ENCODE measurements at places on chromosomes 4 and X. TPM values are rescaled to one million over a fixed set of nuclear protein-coding genes. Genes with fewer than 3 reads are reported as not detected.

GRCh38 chr4:185209031-185209851, at the start of gene SNX25:
TSS of gene SNX25 (plus strand) at chr4:185209598. CDS start at chr4:185209827, 229 bp downstream.
- DNase-seq, result peak; percentile 95

- no peak for DNase-seq
Observed at GRCh38 chrX:41289095-41289494, 44.9 kb upstream of the DDX3X start.

DNA sequence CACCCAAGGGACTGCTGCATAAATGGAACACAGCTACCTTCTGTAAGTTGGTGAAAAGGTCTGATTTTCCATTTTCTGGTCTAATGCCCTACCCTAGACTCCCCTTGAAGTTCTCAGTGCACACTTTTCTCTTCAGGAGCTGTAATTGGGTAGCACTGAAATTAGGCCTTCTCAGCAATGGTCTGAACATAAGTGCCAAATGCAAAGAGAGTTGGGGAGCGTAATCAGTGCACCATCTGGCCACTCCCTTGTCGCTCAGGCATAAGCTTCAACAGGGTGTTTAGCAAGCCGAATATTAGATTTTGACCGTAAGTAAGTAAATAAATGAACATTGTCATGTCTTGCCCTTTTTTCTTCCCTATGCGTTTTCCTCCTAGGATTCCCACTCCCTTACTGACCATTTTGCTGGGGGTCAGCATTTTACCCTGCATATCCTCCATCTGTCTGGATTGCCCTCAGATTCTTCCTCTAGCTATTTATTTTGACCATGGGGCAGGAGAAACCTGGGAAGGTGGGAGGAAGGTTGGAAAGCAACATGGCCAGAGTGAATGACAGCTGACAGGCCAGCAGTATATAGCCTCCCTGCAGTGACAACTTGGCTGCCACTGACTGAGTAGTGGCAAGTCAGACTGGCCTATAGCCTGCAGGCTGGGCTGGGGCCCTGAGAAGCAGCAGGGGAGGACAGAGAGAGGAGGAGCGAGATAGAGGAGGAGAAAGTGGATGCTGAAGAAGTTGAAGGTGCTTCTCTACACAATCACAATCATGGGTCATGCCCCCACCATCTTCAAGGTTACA, 2.7 kb downstream of the NHSL2 start:
- no peak for DNase-seq

DNA sequence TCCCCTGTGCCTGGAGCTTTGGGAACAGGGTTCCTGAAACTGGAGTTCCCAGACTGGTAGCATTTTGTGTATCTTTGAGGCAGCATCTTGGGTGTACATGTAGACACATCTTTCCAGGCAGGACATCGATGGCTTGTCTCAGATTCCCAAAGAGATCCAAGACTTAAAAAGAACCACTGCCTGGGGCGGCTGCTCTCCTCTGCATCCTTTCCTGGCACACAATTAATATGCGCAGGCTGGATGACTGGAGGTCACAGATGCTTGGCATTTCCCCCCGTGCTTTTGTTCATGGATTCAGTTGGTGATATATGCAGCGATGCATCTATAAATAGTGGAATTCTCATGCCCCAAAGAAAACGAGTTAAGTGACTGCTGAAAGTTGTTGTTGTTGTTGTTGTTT, 80.5 kb downstream of the CLDN34 start:
- no peak for DNase-seq

DNA sequence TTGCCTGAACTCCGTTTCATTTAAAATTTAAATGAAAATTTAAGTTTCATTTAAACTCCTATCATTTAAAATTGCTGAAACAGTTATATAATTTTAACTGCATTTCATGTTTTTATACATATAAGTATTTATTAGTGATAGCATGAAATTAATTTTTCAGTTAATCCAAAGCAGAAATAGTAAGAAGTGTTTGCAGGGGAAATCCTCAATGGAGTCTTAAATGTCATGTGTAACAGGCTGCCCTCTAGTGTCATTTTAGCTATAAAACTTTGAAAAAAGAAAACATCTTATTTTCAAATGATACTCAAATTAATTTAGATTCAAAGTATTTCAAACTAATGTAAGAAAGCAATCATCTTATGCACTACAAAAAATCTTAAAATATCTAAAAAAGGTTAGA, 27.2 kb downstream of the TAPT1 start:
- peak; percentile 40 for DNase-seq

DNA sequence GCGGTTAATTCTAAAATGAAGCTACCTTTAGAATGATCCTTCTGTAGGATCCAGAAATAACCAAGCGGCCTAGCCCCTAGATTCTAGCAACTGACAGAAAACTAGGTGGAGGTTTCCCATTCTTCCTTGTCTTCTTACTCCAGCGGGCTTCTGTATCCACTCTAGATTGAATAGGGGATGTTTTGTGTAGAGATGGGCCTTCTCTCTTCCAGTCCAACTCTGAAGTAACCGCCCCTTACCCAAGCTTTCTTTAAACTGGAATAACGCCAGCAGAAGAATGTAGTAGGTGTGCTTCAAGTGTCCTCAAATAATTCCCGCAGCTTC, 386 bp upstream of the TMEM184C start:
- no peak for DNase-seq

GRCh38 chr4:56986952-56987351, 8.3 kb downstream of the POLR2B start:
- DNase-seq, result no peak

- no peak for DNase-seq
Observed at GRCh38 chr4:3330707-3331106, 37.9 kb downstream of the RGS12 start.

GRCh38 chr4:47855350-47855749, 17.5 kb upstream of the CORIN start:
- DNase-seq, result no peak

GRCh38 chr4:109703664-109704361, 568 bp upstream of the CASP6 start:
- DNase-seq, result peak; percentile 12

DNA sequence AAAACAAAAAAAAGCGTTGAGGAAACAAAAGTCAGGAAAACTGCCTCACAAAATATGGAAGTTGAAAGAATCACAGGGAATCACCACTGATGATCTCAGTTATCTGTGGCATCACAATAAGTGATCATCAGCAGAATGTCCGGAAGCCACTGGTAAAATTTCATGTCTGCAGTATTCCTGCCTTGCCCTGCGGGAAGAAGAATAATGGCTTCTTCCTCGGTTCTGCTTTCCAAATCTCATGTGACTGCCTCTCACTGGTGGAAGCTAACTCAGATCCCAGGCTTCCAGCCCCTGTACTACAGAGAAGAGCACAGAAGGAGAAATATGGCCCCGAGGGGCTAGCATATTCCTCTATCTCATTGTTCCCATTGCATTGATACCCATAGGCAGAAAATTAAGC, 12.7 kb upstream of the ZNF330 start:
- no peak for DNase-seq

DNA sequence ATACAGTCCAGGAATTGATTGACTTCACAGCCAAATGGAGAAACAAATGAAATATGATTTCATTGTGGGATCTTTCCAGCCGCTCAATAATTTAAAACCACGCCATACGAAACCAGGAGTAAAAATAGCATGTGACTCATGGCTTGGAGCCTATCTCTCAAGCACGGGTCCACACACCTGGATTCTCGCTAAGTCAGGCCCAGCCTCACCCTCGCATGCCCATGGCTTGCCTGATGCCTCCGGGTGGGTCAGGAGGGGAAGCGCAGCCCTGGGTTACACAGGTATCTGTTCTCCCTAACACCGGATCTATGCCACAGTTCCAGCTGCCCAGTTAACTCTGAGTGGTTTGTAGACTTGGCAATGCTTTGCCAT, 5.6 kb upstream of the ABLIM2 start:
- no peak for DNase-seq

- DNase-seq, result no peak
Observed at GRCh38 chr4:106494066-106494465, 125.5 kb upstream of the GIMD1 start.

- no peak for DNase-seq
Observed at GRCh38 chr4:81021981-81022380, 8.5 kb upstream of the BMP3 start.

- no peak for DNase-seq
Observed at GRCh38 chr4:136731025-136731424, 801.3 kb downstream of the PCDH18 start.

DNA sequence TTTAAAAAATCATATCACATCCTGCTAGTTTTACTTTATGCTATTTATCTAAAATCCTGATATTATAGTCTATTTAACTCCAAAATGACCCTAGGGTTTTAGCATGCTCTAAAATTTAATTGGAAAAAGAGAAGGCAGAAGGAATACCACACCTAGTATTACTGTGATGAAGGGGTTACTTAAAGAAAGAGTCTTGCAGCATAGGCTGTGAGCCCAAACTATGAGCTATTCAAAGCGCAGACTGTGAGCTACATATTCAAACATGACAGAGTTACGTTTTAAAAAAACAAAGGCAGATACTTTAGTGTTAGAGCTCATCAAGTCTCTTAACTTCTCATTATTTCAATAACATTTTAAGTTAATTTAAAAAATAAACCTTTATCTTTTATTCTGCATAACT, 247.7 kb upstream of the ETNPPL start:
- no peak for DNase-seq

DNA sequence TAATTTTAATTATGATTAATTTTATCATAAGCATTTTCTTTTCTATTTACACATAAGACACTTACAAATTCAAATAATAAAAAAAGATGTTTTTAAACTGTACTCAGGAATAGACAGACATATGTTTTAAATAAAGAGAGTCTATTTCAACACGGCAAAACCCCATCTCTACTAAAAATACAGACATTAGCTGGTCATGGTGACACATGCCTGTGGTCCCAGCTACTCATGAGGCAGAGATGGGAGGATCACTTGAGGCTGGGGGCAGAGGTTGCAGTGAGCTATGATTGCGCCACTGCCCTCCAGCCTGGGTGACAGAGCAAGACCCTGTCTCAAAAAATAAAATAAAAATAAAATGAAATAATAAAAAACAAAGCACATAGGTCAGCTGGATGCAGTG, 14.8 kb downstream of the FAM9B start:
- DNase-seq, result no peak

DNA sequence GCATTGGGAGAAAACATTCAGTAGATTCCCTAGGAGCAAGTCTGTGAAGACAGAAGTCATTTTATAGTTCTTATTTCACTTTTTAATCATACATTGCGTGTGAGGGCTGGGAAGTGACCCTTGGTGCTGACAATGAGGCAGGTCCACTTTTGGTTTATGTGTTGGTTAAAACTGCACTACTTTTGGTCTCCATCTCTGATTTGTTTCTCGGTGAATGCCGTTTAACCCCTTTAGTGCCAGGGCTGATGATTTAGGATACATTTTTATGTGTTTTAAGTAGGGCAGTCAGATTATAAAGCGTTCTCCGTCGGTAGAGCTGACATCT, 110.4 kb downstream of the AFF1 start:
- no peak for DNase-seq

- DNase-seq, result no peak
Observed at GRCh38 chr4:116636917-116637316, 448.5 kb downstream of the TRAM1L1 start.

GRCh38 chr4:48116582-48116981, 17.5 kb downstream of the TXK start:
- no peak for DNase-seq

DNA sequence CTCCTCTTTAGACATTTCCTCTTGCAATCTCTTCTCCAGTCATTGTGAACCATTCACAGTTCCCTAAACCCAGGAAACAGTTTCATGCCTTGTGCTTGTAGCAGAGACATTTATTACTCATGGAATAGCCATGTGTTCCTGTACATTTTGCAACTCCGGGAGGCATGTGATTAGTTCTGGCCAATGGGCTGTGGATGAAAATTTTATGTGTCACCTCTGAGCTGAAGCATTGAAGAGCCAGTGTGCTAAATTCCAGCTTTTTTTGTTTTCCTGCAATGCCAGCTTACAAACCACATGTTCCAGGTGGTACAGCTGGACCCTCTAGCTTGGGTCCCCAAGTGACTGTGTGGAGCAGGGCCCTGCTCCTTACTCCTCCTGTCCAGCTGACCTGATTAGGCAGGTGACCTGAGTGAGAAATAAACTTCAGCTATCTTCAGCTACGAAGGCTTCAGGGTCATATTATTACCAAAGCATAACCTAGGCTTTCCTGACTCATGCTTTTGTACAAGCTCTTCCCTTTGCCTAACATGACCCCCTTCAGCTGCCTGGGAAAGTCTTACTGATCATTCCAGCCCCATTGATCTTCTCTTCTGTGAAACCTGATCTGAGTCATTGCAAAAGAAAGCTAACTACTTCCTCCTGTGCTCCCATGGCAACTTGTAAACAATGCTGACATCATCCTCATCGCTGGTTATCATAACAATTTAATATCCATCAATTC, 200.4 kb downstream of the PTTG2 start:
- DNase-seq, result peak; percentile 77

- no peak for DNase-seq
Observed at GRCh38 chr4:83022724-83023450, 12.1 kb upstream of the COPS4 start.

DNA sequence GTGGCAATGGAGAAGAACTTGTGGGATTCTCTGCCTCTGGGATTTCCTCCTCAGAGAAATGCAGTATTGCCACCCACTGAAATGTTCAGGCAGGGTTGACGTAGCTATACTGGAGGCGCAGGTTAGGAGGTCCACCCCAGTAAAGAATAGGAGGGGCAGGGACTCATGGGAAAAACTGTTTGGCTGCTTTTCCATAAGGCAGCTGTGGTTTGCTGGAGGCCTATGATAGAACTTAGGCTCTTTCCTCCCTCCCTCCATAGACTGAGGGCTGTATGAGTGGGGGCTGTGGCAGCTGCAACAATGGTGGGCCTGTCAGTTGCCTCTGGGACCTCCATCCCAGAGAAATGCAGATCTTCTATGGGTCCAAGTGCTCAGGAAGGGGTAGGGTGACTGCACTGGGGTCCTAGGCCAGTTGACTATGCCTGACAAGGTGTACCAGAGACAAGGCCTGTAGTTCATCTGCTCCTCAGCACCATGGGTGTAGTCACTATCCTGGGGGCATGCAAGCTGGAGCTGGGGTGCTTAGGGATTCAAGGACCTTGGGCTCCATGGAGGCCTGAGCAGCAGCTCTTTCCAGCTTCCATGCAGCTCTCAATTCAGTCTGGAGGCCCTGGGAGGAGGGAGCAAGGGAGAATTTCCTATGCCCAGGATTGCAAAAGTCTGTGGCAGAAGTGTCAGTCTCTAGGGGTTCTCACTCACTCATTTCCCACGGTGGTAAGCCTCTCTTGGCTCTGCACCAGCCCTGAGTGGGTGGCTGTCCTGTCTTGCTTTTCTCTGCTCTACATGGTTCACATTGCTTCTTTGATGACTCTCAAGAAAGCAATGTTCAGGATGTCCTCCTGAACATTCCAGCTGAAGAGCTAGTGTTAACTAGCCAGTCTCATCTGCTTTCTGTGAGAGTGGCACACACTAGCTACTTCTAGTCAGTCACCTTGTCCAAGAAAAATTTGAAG, 353.0 kb downstream of the IDS start:
- DNase-seq, result no peak

The TRAM1L1 gene
- total RNA-seq, result 6.9 TPM

The ERCC6L gene
- 1.5 TPM for total RNA-seq

The ETDB gene
- not detected for total RNA-seq

The RBPJ gene
- total RNA-seq, result 54.8 TPM

The BCAP31 gene
- 227 TPM for total RNA-seq

The TCEAL5 gene
- total RNA-seq, result not detected

The TDO2 gene
- 253 TPM for total RNA-seq
